ENCODE measurements at places on chromosomes 2 and 18. TPM values are rescaled to one million over a fixed set of nuclear protein-coding genes. Genes with fewer than 3 reads are reported as not detected.

Gene IHH
- total RNA-seq, result 0.12 TPM

Gene NETO1
- total RNA-seq, result not detected

Gene SERPINB3
- total RNA-seq, result not detected

DNA sequence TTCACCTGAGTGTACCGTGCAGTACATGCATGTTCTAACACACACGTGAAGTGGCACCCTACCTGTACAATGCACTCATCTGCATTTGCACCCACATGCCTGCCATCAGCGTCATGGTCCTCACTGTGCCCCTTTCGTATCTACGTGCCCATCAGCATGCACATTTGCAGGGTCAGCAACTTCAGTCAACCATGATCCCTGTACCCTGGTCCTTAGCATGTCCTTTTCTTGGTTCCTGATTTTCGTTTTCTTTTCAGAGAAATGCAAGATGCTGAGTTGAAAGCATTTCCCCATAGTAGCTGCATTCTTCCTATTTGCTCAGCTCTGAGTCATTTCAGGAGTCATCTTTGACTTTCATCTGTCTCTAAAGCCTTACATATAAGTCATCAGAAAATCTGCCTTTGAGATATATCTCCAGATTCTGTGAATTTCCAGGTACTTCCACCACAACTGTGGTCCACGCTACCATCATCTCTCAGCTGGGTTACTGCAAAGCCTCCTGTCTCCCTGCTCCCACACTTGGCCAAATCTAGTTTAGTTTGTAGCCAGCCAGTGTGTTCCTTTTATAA is 14.7 kb upstream of the PUM2 start:
- H3K4me3 ChIP-seq, result peak overlapping the region; percentile 3
- peaks cover 26% of the 10 kb centered on the region for H3K4me1 ChIP-seq
- H3K36me3 ChIP-seq, result no peaks in the 10 kb centered on the region
- peak; percentile 80 for DNase-seq
- peaks cover 13% of the 10 kb centered on the region for H3K27me3 ChIP-seq

Gene CCDC141
- 2.6 TPM for total RNA-seq

GRCh38 chr2:164868563-164869419 is 27.2 kb upstream of the COBLL1 start:
- H3K27ac ChIP-seq, result no peak overlapping the region
- no peaks in the 10 kb centered on the region for H3K4me1 ChIP-seq
- no peak overlapping the region for H3K4me3 ChIP-seq

GRCh38 chr18:79805211-79805887 is 7.6 kb downstream of the KCNG2 start:
- no peaks in the 10 kb centered on the region for H3K27me3 ChIP-seq
- DNase-seq, result no peak
- no peak overlapping the region for H3K4me3 ChIP-seq
- peaks cover 8% of the 10 kb centered on the region for H3K4me1 ChIP-seq
- H3K36me3 ChIP-seq, result no peaks in the 10 kb centered on the region

DNA sequence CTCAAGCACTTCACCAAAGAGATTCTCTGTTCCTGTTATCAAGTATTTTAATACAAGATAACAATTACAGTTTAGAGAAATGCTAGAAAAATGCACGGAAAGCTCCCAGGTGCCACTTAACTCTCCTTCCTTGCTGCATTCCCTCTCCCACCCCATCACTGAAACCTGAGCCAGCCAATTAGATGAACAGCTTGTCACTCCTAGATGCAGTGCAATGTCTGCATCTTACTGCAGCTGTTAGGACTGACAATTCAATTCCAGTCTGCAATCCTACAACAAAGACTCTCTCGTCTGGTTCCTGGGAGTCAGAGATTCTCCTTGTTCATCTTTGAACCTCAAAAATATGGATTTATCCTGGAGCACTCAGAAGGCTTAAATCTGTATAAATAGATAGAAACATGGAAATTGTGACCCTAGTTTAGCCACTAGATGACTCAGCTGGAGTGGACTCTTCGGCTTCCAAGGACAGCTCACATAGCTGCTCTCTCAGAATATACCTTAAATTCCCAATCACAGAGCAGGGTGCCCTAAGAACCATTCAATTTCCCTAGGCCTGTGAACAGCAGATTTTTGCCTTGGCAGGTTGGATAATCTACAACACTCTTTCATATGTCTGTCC is 311.1 kb downstream of the NRXN1 start:
- no peak for DNase-seq
- H3K36me3 ChIP-seq, result no peaks in the 10 kb centered on the region
- H3K27ac ChIP-seq, result no peak overlapping the region
- no peak overlapping the region for H3K4me3 ChIP-seq

GRCh38 chr2:17752892-17753802 is 463 bp downstream of the SMC6 start:
- no peaks in the 10 kb centered on the region for H3K27me3 ChIP-seq
- peak overlapping the region; percentile 91 for H3K4me3 ChIP-seq
- peak overlapping the region; percentile 85 for H3K27ac ChIP-seq
- DNase-seq, result peak; percentile 63
- peaks cover 7% of the 10 kb centered on the region for H3K36me3 ChIP-seq
- peaks cover 20% of the 10 kb centered on the region for H3K4me1 ChIP-seq

Gene TCF7L1
- total RNA-seq, result 0.07 TPM

DNA sequence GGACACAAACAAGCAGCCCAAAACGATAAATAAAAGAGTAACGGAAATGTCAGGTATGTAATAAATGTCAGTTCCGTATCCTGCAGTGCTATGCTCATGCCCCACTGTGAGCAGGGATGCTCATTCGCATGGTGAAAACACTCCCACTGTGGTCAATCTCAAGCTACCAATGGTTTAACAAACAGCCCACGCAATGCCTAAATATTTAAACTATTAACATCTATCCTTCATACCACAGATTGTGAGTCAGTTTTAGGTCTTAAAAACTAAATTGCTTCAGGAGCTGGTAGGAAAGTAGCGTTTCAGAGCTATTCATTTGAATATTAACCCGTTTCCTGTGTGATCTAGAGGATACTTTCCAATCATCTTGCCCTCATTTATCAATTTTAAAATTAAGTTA is 207.4 kb downstream of the TCF4 start:
- no peak overlapping the region for H3K27ac ChIP-seq
- H3K4me3 ChIP-seq, result no peak overlapping the region
- DNase-seq, result no peak
- H3K4me1 ChIP-seq, result no peaks in the 10 kb centered on the region
- H3K27me3 ChIP-seq, result no peaks in the 10 kb centered on the region

- peaks cover 18% of the 10 kb centered on the region for H3K4me1 ChIP-seq
- peak within 1 kb of the TSS; percentile 88 for H3K27ac ChIP-seq
- H3K36me3 ChIP-seq, result no peaks in the 10 kb centered on the region
- H3K27me3 ChIP-seq, result peaks cover 26% of the 10 kb centered on the region
- DNase-seq, result peak; percentile 85
Measured at GRCh38 chr2:70767699-70768589, at the start of gene ADD2. Gene ADD2 (minus strand): TSS chr2:70768200. CDS start chr2:70706408, 61,792 bp downstream.

Gene CIB4
- total RNA-seq, result not detected

GRCh38 chr18:9724797-9725585 is 16.9 kb downstream of the RAB31 start:
- no peaks in the 10 kb centered on the region for H3K36me3 ChIP-seq
- peaks cover 13% of the 10 kb centered on the region for H3K27me3 ChIP-seq
- H3K4me1 ChIP-seq, result no peaks in the 10 kb centered on the region

DNA sequence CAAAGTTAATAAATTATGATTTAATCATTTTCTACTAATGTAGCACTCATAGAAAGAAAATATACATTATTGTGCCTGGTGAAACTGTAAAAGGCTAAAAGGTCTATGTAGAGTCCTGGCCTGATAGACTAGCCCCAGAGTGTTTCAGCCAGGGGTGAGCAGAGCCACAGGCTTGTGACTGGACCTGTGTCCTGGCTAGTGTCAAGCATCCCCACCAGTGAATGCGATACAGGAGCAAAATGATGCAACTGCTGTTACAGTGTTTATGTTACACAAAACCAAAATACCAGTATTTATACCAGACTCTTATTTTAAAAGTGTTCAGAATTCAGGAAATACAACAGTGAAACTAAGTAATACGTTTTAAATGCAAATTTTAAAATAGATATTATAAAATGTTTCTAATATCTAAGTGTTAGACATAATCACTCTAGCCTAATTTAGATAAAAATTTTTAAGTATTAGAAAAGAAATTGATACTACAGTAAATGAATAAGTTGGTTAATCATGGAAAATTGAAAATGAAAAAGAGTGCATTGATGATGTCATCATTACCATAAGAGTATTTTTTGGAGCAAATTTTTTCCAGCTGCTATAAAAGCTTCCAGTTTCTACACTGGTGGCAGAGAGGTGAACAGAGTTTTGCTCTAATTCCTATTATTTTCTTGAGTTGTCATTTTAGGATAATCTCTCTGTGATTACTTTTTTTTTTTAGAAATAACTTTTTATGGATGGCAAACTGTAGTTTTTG is 6.2 kb upstream of the TSPYL6 start:
- H3K4me3 ChIP-seq, result no peak overlapping the region
- DNase-seq, result no peak
- no peak overlapping the region for H3K27ac ChIP-seq
- H3K36me3 ChIP-seq, result peaks cover 17% of the 10 kb centered on the region

Gene PXDN
- total RNA-seq, result 0.37 TPM

DNA sequence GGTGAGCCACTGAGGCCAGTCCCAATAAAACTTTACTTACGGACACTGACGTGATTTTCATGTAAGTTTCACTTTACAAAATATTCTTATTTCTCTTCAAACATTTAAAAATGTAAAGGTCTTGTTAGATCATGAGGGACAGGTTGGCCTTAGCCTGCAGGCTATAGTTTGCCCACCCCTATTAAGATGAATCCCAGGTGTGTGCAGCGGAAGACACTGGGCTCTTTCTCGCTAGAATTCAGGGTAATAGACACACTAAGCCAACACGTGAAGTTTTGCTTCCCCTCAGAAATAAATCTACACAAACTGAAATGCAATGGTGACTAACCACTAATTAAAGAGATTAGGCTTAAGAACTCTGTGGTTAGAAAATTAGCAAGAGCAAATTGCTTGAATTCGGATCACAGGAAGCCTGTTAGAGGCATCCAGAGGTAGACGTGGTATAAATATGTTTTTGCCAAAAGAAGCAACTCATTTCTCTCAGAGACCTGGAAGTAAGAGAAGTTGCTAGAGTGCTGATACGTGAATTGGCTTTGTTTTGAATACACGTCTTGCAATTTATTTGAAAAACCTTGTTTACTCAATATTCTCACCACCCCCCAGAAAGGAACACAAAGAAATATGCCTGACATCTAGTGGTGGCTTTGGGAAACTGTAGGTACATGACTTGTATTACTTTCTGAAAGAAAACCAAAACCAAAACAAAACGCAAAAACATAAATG is 151.6 kb downstream of the DTNB start:
- peak; percentile 34 for DNase-seq
- H3K27ac ChIP-seq, result peak overlapping the region; percentile 77
- H3K4me1 ChIP-seq, result peaks cover 7% of the 10 kb centered on the region
- H3K27me3 ChIP-seq, result no peaks in the 10 kb centered on the region
- H3K4me3 ChIP-seq, result peak overlapping the region; percentile 24

DNA sequence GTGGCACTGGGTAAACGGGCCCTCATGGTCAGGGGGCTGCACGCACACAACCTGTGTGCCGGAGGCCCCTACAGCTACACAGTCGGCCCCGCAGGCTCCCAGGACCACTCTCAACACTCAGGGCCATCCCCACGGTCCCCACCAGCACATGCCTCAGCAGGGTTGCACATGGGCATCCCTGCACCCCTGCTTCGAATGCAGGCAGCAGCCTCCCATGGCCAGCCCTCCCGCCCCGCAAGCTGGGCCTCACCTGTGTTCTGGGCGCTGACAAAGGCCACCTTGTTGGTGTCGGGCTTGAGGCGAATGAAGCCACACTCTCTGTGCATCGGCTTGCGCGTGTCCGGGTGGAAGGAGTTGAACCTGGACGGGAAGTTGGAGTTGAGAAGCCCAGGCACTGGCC is 34.2 kb downstream of the THAP4 start:
- DNase-seq, result no peak
- H3K4me3 ChIP-seq, result no peak overlapping the region
- H3K27ac ChIP-seq, result no peak overlapping the region
- H3K27me3 ChIP-seq, result no peaks in the 10 kb centered on the region
- H3K4me1 ChIP-seq, result no peaks in the 10 kb centered on the region
- H3K36me3 ChIP-seq, result peaks cover 30% of the 10 kb centered on the region

Gene FRZB
- total RNA-seq, result not detected

DNA sequence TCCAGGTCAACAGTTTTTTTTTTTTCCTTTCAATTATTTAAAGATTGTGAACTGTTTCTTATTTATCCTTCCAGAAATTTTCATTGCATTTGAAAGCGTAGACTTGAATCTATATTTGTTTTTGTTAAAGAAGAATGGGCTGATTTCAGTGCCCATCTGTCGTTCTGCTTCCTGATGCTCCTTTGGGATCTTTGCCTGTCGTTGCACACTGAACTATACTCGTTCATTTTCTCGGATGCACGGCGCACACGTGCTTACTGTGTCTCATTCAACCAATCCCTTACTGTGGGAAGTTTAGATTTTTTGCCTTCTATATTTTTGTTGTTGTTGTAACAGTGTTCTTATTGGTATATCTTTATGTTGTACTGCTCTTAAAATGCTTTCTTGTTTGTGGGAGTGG is 149.7 kb downstream of the VAPA start:
- DNase-seq, result no peak
- no peak overlapping the region for H3K27ac ChIP-seq
- no peaks in the 10 kb centered on the region for H3K27me3 ChIP-seq
- no peak overlapping the region for H3K4me3 ChIP-seq
- H3K4me1 ChIP-seq, result no peaks in the 10 kb centered on the region
- H3K36me3 ChIP-seq, result no peaks in the 10 kb centered on the region

GRCh38 chr2:228613133-228613850 is 431.8 kb upstream of the SPHKAP start:
- H3K27me3 ChIP-seq, result no peaks in the 10 kb centered on the region
- no peak overlapping the region for H3K27ac ChIP-seq
- H3K4me3 ChIP-seq, result no peak overlapping the region
- DNase-seq, result peak; percentile 15

DNA sequence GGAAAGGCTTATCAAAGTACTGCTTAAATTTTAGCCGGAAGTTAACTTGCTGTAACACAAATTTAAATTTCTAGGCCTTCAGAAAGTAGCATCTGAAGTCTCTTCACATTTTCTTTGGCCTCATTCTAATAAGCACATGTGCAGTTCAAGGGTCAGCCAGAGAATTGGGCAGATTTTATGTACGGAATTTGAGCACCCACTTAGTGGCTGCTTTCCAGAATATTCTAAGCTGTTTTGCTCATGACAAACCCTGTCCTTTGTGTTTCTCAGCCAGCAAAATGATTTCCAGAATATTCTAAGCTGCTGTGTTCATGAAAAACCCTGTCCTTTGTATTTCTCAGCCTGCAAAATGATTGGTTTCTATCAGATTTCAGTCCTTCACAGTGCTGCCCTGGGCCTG is 225.0 kb upstream of the DOK6 start:
- DNase-seq, result no peak
- H3K27me3 ChIP-seq, result peaks cover 1% of the 10 kb centered on the region
- no peak overlapping the region for H3K27ac ChIP-seq
- no peaks in the 10 kb centered on the region for H3K36me3 ChIP-seq
- H3K4me1 ChIP-seq, result no peaks in the 10 kb centered on the region

GRCh38 chr18:75418293-75419005 is 9.1 kb downstream of the SMIM21 start:
- no peak overlapping the region for H3K27ac ChIP-seq
- H3K27me3 ChIP-seq, result peaks cover 8% of the 10 kb centered on the region
- H3K4me1 ChIP-seq, result no peaks in the 10 kb centered on the region

- no peak overlapping the region for H3K27ac ChIP-seq
- no peak for DNase-seq
- no peaks in the 10 kb centered on the region for H3K27me3 ChIP-seq
- no peaks in the 10 kb centered on the region for H3K36me3 ChIP-seq
- peaks cover 5% of the 10 kb centered on the region for H3K4me1 ChIP-seq
Measured at GRCh38 chr2:8600456-8600855, 81.4 kb upstream of the ID2 start.

All from activated CD4-positive, alpha-beta T cell treated with anti-CD3 and anti-CD28 coated beads for 36 hours (primary cell).